Activated naive CD4-positive, alpha-beta T cell (primary cell): ENCODE measurements at places on chromosomes 4 and X.

GRCh38 chrX:132365490-132365889, 123.3 kb downstream of the MBNL3 start:
- DNase-seq: no peak

GRCh38 chr4:75244325-75244724, 269.9 kb downstream of the RCHY1 start:
- DNase-seq: no peak

- no peak for DNase-seq
Observed at GRCh38 chr4:106301393-106302061, 14.5 kb downstream of the TBCK start.

- DNase-seq: no peak
Observed at GRCh38 chrX:30751497-30751896, 98.3 kb downstream of the GK start.

GRCh38 chr4:5045097-5045496, 6.2 kb upstream of the STK32B start:
- DNase-seq: no peak

GRCh38 chrX:109952985-109953905, 49.7 kb upstream of the TMEM164 start:
- no peak for DNase-seq

GRCh38 chrX:153782313-153782712, 1.5 kb downstream of the SRPK3 start:
- DNase-seq: no peak

- no peak for DNase-seq
Observed at GRCh38 chr4:53905941-53906377, 158.4 kb downstream of the CHIC2 start.

DNA sequence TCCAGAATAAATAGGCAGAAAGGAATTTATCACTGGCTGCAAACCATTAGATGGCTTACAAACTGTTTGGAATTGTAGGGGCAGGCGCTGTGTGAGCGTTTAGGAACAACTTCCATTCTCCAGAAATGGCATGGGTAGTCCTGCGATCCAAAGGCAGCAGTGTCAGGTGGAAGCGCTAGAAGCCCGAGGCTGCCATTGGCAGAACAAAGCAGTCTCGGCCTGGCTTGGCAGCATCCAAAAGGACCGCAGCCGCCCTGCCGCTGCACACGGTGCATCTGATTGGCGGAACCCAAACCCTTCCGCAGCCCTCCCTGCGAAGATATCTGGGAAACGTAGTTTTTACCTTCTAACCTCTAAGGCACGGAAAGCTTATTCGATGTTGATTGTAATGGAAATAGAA, 23.6 kb upstream of the YTHDC1 start:
- peak; percentile 23 for DNase-seq

DNA sequence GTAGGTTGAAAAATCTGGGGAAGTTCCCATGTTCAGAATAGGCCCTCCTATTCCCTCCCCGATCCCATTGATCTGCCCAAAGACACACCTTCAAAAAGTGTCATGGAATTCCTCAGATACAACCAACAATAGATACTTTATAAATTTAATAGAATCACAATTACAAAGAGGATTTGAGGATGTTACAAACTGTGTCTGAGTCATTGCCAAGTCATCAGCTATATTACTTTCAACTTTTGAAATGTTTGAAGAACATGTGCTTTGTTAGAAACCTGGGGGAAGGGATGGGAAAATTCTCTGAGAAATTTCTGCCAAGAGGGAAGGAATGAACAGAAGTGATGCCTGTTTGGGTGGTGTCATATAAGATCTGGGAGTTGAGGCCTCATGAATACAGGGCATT, 46.7 kb downstream of the KCNIP4 start:
- DNase-seq: no peak

DNA sequence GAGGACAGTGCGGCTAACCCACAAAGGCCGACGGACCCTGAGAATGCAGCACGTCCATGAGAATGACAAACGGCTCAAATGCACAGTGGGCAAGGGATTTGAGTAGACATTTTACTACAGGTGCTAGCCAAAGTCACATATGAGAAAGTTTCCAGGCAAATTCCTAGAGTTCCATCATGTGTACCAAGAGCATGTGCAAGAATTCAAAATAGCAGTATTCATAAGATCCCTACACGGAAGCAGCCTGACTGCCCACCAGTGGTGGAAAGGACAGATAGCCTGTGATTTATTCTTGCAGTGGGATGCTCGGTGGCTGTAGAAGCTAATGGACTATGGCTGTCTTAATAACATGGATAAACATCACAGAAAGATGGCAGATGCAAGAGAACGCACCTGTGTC, 68.0 kb downstream of the RGS12 start:
- no peak for DNase-seq

DNA sequence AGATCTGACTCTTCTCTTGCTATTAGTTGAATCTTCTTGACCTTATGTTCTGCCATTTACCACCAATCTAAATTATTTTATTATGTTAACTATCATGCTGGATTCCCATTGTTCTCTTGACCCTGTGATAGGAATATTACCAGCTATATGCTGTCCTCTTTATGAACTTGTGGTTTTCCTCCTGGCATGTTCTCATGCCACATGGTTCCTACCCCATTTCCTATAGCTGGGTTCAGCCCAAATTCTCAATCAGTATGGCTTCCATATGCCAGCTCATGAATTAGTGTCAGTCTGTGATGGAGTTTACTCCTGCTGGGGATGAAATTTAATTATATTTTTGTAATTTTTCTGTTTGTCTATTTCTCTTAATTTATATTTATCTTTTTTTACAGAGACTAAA, 430.5 kb downstream of the SMARCA1 start:
- no peak for DNase-seq

DNA sequence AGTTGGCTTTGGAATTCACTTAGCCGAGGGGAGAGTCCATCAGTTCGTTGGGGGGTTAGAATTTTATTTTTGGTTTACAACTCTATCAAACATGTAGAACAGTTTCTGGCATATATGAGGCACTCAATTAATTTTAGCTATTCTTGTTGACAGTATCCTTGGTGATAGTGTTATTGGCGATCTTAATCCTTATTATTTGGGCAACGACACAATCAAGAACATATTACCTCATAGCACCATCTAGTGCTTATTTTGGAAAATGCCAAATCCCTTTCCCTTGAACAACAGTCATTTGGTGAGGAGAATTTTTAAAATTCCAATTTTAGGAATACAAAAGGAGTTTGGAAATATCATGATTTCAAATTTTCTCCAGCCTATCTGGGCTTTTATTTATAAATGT, 17.9 kb upstream of the PGRMC1 start:
- DNase-seq: no peak

DNA sequence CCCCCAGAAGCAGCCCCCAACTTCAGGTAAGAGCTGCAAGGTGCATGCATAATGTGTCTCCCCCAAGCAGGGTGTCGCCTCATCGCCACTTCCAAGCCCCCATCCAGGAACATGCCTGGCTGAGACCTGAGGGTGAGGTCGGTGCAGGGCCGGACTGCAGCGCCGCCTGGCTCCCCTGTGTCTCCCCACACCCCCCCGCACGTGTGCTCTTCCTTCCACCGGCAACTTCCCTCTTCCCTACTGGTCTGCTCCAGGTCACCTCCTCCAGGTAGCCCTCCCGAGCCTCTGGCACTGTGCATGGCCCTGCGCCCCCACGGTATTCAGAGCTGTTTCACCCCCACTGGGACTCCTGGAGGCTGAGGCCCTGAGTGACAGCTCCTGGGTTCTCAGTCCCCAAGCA, 2.2 kb upstream of the BGN start:
- no peak for DNase-seq

DNA sequence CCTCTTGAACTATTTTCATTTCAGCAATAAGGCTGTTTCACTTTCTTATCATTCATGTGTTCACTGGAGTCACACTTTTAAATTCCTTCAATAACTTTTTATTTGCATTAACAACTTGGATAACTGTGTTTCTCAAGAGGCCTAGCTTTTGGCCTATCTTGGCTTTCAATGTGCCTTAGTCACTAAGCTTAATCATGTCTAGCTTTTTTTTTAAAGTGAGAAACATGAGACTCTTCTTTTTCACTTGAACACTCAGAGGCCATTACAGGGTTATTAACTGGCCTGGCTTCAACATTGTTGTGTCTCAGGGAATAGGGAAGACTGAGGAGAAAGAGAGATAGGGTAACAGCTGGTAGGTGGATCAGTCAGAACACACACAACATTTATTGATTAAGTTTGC, 64.0 kb upstream of the VCX2 start:
- DNase-seq: no peak

GRCh38 chr4:17082186-17082585, 183.7 kb upstream of the LDB2 start:
- no peak for DNase-seq

DNA sequence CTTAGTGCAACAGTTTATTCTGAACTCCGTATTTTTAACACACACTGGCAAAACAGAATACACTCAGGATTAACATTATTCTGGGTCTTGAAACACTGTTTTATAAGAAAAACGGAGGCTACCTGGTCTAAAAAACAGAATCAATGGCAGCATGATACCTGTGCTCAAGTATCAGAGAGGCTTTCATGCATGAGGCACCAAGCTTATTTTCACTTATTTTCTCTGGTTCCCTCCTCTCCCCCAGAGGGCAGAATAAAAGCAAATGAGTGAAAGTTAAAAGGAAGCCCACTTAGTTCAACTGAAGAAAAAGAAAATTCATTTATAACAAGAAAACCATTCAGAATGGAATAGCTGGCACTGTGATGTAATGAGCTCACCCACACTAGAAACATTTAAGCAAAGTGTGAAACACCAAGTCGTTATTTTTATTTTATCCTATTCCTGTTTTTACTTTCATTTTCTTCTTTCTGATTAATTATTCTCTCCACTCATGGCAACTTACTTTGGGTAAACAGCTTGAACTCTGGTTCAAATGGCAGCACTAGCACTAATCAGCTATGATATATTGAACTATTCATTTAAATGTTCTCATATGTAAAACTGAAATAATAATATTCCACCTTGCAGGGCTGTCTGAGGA, 211.8 kb downstream of the PPP3CA start:
- no peak for DNase-seq

DNA sequence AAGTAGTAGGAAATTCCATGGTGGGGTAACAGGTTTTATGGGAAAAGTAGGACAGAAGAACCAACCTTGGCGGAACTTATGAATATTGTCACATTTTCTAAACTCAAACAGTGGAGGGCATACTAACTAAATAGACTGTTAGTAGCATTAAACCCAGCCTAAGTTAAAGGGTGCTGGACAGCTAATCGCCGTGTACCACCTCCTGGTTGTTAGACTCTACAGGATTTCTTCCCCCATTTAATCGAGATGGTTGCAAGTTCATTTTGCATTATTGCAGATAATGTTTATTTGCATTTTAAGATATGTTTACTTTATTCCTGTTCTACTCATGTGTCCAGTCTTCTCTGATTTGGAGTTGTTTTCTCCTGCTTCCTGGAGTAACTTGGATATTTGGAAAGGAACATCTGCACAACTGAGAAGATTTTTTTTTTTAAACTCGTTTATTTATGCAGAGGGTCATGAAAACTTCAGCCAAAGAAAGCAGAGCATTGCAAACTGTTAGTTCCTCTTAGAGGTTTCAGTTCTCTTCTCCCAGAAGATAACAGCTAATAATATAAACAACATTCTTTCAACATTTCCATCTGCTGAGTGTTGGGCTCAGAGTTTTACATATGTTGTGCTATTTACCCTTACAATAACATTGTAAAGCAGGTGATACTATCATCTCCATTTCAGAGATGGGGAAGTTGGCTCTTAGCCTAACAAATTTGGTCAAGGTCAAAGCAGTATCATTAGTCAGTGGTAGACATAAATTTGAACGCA, 51.5 kb upstream of the TBC1D9 start:
- no peak for DNase-seq

DNA sequence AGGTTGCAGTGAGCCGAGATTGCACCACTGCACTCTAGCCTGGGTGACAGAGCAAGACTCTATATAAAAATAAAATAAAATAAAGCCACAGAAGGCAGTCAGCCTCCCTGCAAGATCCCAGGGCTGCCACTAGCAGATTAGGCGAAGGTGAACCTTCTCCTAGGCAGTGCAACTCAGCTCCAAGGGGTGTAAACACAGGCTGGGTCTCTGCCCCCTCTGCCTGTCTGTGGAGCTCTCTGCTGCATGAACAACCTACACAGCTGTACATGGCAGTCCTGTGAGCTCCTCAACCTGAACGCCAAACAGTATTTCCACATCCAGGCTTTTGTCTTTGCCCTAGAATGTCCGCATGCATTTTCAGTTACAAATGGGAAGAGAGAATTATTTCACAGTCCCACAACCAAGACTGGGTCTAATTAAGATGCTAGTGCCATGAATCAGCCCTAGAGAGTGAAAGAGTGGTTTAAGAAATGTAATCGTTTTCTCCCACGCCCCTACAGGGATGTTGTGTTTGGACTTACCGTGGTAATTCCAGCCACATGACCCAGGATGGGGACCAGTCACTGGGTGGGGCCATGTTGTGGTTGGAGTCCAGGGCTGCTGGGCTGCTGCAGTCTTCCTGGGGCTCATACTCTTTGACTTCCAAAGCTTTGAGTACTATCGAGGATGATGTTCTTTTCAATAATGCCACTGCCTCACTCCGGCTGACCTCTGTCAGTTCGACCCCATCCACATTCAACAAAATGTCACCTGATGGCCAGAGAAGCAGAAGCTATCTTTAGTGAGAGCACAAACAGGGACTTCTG, 99.0 kb downstream of the FIP1L1 start:
- no peak for DNase-seq

DNA sequence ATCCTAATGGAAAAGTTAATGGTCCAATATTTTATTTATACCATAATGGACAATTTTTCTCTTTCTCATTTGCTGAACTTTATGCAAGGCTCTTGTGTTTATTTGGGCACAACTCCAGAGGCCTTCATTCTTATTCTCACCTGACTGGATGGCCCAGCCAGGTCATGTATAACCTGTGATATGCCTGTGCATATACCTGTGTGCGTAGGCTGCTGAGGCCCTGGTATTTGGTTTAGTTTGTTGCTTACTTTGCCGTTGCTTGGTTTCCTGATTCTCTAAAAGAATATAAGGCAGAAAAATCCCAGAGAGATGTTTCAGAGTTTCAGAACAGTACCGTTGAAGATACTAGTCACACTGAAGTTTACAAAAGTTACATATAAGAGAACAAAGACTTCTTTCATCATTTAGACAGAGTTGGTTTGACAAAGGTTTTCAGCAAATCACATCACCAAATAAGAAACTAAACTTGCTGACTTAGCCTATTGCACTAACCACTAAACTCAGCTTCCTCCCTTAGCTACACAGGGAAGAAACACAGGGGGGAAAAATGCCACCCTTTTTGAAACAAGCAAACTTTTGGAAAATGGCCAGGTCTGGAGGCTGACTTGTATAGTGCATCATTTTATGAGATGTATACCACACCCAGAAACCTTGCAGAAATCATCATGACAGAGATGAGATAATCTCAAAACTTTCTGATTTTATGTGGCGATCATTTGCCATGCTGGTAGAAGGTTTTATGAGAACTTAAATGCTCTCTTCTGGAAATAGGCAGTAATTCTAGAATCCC, 248.5 kb downstream of the GRIA3 start:
- DNase-seq: no peak

- no peak for DNase-seq
Observed at GRCh38 chr4:11615601-11616000, 186.9 kb upstream of the HS3ST1 start.

- DNase-seq: no peak
Observed at GRCh38 chr4:87192145-87192919, 28.1 kb downstream of the KLHL8 start.

GRCh38 chrX:123454712-123455431, 270.8 kb downstream of the GRIA3 start:
- DNase-seq: no peak

GRCh38 chrX:149938881-149939654, 777 bp upstream of the EOLA2 start:
- peak; percentile 85 for DNase-seq
